GM23248 (cell line): ENCODE measurements at places on chromosomes 16 and 17.

DNA sequence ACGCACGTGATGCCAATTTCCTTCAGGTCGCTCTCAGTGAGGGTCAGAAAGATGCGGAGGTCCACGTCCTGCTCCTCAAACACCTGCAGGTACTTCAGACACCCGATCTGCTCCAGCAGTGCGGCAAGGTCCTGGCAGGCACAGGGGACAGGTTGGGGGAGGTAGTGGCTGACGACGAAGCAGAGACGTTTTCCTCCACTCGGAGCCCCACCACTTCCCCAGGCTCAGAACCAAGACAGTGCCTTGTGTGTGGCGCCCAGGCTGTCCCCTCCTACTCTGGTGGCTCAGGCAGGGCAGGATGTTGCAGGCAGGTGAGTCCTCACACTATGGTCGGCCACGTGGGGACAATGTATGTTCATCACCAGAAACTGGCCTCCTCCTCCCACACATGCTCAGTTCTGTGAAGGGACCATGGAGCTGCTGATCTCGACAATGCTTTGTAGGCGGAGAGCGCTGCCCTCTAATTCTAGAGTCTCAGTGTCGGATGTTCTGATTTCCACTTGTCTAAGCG lies 5.7 kb downstream of the NUDT16L1 start:
- DNase-seq = no peak

DNA sequence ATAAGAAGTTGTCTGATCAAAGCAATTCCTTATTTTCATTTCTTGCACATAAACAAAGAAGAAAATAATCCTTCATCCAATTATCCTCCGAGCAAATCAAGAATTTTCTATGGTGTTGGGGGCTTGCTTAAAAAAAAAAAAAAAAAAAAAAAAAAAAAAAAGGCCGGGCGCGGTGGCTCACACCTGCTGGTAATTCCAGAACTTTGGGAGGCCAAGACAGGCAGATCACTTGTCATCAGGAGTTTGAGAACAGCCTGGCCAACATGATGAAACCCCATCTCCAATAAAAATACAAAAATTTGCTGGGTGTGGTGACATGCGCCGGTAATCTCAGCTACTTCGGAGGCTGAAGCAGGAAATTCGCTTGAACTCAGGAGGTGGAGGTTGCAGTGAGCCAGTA lies 19.3 kb downstream of the CNP start:
- DNase-seq = no peak

GRCh38 chr17:20156196-20157000 lies 147.2 kb downstream of the SPECC1 start:
- peak; percentile 47 for DNase-seq

GRCh38 chr16:979147-979546 lies 2.4 kb upstream of the SOX8 start:
- DNase-seq = no peak

DNA sequence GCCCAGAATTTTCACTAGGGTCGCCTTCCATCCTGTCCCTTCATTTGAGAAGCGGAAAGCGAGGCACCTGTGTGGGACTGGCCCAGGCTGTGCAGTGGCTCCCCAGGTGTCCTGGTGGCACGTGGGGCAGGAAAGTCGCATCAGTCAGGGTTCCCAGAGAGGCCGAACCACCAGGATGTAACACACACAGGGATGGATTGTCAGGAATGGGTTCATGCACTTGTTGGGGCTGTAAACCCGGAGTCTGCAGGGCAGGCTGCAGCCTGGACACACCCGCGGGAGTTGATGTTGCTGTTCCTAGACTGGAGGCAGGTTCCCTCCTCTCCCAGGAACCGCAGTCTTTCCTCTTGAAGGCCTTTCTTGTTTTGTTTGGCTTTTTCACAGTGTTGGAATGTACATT lies 30.7 kb upstream of the RPTOR start:
- peak; percentile 85 for DNase-seq

- no peak for DNase-seq
Measured at GRCh38 chr17:82228278-82228841, 482 bp upstream of the SLC16A3 start.

DNA sequence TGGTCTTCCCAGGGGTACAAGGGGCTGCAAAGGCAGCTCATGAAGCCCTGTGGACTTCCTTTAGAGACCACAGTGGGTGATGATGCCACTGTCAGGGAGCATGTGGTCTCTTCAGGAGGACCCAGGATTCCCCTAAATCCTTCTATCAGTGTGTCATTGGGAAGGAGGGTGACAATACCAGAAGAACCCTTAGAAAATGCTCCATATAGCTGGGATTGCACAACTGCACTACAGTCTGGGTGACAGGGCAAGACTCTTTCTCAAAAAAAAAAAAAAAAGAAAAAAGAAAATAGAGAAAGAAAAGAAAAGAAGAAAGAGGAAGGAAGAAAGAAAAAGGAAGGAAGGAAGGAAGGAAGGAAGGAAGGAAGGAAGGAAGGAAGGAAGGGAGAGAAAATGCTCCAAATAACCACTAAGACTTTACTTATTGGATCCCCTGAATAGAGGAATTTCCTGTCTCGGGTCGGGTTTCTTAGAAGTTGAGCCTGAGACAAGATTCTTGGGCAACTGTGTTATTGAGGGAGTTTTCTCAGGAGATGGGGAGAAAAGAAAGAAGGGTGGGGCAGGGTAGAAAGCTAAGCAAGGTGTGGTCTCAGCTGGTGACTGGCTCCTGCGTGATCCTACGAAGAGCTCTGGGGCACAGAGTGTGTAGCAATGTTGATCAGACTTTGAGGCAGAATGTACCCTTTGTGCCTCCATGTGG lies 83.1 kb upstream of the DNAH9 start:
- no peak for DNase-seq

DNA sequence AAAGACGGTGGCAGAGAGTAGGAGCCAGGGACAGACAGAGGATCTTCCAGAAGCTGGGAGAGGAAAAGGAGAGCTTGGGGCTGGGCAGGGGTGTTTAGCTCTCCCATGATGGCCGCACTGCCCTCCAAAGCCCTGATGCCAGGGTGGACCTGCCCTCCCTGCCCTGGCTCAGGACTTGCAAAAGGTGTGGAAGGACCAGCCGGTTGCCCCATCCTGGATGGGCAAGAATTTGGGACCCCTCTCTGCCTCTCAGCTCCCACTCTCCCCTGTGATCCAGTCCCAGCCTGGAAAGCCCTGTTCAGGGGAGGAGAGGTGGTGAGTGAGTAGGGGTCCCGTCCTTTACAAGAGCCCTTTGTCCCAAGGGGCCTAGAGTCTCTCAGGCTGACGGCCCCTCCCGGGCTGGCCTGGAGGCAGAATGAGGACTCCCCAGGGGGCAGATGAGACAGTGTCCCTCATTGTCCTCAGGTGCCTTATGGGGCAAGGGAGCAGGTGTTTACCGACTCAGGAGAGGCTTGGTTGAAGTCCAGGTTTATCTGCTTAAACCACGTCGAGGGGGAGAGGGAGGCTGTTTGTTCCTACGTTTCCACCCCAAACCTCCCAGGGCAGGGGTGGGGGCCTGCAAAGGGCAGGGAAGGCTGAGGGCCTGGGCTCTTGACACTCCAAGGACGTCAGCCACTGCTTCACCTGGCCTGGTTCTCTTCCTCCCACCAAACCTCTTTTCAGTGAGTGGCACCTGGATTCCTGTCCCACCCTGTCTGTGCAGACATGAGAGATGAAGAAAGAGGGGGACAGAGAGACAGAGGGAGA lies 19.3 kb upstream of the ITGA3 start:
- no peak for DNase-seq

DNA sequence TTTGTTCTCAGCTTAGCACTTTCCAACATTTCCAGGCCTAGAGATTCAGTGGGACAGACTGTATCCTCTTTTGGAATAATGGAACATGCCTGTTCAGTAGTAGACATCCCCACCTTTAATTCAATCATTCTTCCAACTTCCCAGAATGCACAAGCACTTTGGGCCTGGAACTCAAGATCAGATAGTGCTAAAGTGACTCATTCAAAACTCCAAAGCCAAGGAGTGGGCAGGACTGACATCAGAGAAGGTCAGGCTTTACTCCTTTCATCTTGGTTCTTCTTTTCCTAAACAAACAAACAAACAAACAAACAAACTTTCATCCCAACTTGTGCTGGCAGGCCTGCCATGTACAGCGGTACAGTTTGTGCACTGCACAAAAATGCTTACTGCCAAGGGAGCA lies 172.0 kb downstream of the AXIN2 start:
- DNase-seq = peak; percentile 78

- DNase-seq = no peak
Measured at GRCh38 chr17:50697663-50698272, 9.9 kb downstream of the ANKRD40 start.

GRCh38 chr16:77943801-77944200 lies 78.5 kb upstream of the CLEC3A start:
- no peak for DNase-seq

DNA sequence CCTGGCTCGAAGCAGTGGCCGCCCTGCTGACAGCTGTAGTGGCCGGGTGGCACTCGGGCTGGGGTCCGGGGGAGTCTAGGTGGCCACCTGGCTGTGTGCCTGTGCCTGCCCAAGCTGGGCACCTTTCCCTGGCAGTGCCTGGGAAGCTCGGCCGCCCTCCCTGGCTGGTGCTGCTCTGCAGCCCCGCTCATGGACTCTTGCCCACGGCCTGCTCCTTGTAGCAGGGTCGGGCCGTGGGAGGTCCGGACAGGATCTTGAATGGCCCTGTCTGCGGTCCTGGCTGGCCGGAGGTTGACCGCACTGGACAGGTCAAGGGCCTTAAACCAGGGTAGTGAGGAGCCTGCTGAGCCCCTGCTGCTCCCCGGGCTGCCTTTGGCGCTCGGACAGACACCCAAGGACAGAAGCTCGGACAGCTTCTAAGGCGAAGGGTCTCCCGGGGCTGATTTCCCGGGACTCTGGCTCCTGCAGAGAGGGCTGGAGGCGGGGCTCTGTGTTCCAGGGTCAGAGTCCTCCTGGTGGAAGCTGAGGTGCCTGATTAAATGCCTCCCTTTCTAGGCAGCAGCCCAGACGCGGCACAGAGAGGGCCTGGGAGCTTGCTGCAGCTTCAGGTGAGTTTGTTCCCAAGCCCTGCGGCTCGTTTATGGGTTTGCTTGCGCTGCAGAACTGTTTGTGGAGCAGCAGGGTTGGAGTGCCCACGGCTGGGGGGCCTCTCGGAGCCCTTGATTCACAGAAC lies 6.0 kb downstream of the CAPN15 start:
- no peak for DNase-seq

DNA sequence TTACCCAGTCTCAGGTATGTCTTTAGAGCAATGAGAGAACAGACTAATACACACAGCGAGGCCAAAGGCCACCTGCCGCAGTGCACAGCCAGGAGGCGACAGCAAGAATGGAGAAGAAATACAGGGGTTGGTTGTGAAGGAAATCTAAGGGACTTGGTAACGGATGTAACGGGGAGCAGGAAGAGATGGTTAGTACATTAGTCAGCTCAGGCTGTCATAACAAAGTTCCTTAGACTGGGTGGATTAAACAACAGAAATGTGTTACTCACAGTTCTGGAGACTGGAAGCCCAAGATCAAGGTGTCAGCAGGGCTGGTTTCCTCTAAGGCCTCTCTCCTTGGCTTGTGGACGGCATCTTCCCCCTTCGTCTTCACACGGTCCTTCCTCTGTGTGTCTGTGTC lies 47.1 kb downstream of the TVP23C start:
- DNase-seq = peak; percentile 56

DNA sequence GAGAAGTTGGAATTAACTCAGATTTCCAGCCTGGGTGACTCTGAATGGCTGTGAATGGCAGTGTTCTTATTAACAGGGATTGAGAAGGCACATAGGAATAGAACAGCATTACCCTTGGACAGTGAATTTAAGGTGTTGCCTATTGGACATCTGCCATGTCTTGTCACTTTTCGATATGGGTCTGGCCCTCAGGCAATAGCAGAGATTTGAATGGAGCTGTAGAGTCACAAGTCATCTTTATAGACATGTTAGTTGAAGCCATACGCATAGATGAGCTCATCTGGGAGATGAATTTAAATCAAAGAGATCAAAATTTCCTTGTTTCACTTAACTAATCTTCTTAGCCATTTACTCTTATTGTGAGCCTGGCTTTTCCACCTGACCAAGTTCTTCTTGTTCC lies 14.9 kb upstream of the DHRS11 start:
- DNase-seq = no peak

DNA sequence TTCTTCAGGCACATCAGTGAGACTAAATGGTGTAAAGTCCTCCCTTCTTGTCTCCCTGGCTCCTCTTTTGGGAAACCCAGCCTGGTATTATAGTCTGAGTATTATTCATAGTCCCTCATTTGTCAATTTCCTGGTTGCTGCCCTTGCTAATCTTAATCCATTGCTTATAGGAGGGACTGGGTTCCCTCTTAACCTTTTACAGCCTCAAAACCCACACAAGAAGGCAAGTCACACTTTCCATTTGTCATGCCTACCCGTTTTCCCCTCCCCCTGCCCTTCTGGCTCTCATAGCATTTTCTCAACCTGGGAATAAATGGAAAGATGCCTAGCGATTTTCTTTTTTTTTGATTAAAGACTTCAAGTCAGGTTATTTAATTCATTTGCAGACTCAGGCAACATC lies 124.8 kb downstream of the MAP2K6 start:
- no peak for DNase-seq

GRCh38 chr16:12674071-12674470 lies 129.6 kb downstream of the CPPED1 start:
- DNase-seq = peak; percentile 87

- DNase-seq = no peak
Measured at GRCh38 chr17:32861981-32862380, 14.9 kb downstream of the MYO1D start.

DNA sequence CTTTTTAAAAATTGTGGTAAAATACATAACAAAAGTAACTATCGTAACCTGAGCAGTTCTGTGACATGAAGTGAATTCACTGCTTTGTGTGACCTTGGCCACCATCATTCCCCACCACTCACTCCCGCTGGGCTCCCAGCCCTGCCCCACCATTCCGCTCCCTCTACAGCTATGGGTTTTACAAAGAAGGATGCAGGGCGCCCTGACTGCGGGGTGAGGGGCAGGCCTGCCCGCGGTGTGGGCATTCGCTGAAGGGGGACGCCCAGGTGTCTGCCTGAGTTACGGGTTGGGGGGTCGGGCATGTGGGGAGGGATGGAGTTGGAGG lies at the start of gene CEMP1:
TSS of gene CEMP1 (minus strand) at position 38 of the 325 bp plus-strand sequence. CDS start 335 bp downstream, outside the sequence.
- DNase-seq = no peak

DNA sequence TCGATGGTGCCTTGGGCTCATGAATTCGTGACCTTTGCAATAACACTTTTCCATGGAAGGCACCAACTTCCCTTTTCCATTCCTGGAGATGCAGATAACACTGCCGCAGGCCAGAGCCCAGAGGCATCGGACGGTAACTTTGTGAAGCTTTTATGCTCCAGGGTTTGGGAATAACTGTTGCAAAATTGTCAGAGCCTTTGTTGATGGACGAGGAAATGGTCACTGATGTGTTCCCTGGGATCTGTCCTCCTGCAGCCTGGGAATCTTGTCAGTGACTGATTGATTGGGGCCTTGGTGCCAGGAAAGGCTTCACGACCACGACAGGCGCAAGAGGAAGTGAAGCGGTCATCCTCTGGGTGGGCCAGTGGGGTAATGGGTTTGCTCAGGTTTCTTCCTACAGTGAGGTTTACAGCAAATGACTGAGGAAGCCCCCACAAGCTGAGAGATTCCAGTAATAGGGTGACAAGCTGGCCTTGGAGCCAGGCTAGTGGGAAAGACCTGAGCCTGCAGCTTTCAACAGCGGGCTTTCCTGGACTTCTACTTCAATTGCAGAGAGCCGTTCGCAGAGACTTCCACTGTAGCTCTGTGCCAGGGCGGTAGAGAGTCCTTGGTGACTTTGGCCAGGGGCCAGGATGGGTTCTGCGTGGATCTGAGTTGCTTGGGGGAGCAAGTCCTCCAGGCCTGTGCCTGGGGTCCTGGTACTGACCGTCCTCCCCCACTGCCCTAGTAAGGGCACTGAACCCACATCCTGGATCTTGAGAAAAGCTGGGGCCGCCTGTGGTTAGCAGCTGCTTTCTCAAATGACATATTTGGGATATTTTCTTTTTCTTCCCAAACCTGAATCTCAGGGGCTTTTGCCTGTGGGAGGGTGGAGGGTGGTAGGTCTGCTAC lies 37.6 kb downstream of the PGS1 start:
- DNase-seq = no peak
